Activated T-helper 1 cell treated with Interleukin-2 at 50 U/mL for 16 hours (primary cell): ENCODE measurements at places on chromosomes 1 and 21.
A peak's percentile ranks its signal among the peaks of the same experiment; 100 is the strongest.

- DNase-seq: no peak
These were observed 19.3 kb downstream of the ITPKB start for GRCh38 chr1:226719596-226720387.

DNA sequence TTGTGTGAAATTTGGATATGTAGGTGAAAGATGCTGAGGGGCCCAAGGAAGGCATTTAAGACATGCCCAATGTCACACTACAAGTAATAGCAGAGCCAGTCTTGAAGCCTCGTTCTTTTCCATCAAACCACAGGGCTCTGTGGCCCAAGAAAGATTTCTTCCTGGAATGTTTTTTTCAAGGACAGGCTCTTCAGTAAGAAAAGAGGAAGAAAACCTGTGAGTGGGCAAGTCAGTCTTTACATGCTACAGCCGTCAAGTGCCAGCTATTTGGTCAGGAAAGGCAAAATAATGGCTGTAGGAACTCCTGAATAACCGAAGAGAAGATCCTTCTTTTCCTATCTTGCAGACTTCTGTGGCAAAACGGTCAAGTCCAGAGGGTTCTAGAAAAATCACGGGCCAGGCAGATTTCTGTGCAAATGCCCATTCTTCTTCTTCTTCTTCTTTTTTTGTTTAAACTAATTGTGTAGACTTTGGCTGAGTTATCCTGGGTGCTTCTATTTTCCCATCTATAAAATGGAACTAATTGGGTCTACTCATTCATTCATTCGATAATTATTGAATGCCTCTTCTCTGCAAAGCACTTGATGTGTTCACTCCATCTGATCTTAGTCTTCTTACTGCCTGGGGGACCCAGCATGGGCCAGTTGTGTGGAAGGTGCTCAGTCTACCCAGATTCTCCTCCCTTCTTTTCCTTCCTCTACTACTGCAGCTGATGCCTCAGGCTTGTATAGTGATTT lies 1.9 kb upstream of the ID3 start:
- DNase-seq: no peak

- no peak for DNase-seq
These were observed 100.4 kb upstream of the CSF3R start for GRCh38 chr1:36583080-36583479.

GRCh38 chr1:39671433-39671792 lies 494 bp downstream of the NT5C1A start:
- no peak for DNase-seq

DNA sequence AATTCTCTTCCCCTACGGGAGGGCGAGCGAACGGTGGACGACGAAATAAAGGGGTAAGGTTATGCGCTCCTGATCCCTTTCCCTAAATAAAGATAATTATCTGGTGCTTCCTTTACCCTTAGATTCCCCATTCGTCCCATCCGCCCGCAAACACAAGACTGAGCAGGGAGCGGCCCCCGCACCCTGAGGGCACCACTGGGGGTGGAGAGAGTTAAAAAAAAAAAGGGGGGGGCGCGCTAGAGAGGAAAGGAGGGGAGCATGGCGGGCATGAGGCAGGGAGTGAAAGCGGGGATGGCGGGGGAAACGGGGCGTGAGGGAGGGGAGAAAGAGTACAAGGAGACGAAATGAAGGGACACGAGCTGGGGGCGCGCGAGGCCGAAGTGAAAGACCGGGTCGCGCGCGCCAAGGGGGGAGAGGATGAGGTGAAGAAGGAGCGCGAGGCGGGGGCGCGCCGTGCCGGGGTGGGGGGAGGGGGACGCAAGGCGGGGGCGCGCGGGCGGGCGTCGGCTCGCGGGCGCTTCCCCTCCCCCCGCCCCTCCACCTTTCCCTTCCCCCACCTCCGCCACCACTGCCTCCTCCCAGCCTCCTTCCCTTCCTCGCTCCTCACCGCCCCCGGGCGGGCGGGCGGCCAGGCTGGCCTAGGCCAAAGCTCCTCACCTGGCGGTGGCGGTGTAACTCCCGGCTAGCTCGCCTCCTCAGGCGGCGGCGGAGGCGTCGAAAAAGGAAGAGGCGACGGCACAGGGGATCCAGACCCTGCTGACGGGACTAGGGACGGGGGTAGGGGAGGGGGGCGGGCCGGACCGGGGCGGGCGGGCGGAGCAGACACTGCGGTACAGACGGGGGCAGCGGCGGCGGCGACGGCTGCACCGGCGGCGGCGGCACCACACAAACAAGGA lies 448 bp downstream of the GATAD2B start:
- DNase-seq: no peak

DNA sequence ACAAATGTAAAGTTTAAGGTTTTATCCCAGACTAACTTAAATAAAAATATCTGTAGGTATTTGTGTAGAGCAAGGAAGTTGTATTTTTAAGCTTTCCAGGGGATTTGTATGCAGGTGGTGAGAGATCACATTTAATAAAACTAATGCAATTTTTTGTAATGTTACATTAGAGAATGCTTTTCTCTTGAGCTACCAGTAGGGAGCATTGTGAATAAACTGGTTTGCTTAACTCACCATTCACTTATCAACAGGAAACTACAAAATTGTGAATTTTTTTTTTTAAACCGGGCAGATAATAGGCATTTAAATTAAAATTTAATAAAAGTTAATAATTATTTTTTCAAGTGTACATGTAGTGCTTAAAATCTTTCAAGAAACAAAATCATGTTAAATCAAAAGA lies 78.6 kb downstream of the IVNS1ABP start:
- DNase-seq: no peak

GRCh38 chr1:27603309-27603680 lies 649 bp downstream of the AHDC1 start:
- DNase-seq: peak; percentile 10

GRCh38 chr1:8674481-8674880 lies 143.0 kb downstream of the RERE start:
- DNase-seq: no peak

GRCh38 chr1:91912266-91912665 lies 26.3 kb upstream of the TGFBR3 start:
- DNase-seq: no peak

GRCh38 chr1:107668762-107669161 lies 296.2 kb downstream of the VAV3 start:
- DNase-seq: no peak

- no peak for DNase-seq
These were observed 28.8 kb downstream of the TENT5C start for GRCh38 chr1:117634631-117635030.

- no peak for DNase-seq
These were observed 84.3 kb downstream of the COL11A1 start for GRCh38 chr1:103024051-103024450.

DNA sequence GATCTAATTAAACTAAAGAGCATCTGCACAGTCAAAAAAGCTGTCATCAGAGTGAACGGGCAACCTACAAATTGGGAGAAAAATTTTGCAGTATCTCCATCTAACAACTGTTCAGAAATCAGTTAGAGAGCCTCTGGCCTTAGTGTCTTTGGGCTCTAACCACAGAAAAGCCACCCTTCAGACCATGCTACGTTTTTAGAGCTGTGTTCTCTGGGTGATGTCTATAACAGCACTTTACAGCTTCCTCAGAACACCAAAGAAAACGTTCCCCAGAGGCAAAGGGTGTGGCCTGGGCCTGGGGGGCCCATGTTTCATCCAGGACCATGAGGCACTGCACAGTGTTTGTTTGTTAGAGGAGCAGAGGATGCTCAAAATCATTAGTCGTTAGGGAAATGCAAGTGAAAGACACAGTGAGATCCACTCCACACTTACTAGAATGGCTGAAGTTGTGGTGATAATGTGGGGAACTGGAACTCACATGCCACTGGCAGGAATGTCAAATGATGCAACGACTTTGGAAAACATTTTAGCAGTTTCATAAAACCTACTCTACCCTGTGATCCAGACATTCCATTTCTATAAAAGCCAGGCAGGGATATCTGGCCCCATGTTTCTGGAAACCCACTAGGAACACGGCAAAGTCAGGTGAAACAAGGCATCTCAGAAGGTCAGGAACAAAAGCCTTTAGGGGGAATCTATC lies 250.4 kb upstream of the HOOK1 start:
- DNase-seq: no peak

- no peak for DNase-seq
These were observed 7.9 kb upstream of the IL23R start for GRCh38 chr1:67158401-67158800.

GRCh38 chr1:91766883-91767282 lies 119.1 kb downstream of the TGFBR3 start:
- no peak for DNase-seq

- no peak for DNase-seq
These were observed 21.8 kb downstream of the CAPN9 start for GRCh38 chr1:230768903-230769570.

- no peak for DNase-seq
These were observed 25.0 kb downstream of the MCOLN2 start for GRCh38 chr1:84971957-84972356.

DNA sequence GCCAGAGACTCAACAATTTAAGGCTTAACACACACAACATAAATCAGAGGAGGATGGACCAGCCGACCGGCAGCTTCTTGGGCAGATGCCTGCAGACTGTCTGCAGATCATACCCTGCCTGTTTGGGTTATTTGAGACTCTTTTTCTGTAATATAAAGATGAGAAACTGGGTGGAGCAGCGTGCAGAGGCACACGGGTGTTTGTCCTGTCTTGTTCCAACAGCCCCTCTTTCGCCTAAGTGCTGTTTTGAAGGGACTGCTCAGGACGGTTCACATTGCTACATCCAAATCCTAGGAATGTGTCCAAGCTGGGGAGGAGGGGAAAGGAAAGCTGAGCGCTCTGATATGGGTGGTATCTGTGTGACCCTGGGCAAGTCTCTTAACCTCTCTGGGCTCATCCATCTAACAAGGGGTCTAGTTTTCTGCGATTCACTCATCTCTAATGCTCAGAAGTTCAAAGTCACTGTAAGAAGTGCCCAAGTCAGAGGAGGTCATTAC lies 149.9 kb downstream of the CLIC6 start:
- no peak for DNase-seq

GRCh38 chr1:94912263-94913184 lies 14.4 kb downstream of the CNN3 start:
- DNase-seq: no peak

DNA sequence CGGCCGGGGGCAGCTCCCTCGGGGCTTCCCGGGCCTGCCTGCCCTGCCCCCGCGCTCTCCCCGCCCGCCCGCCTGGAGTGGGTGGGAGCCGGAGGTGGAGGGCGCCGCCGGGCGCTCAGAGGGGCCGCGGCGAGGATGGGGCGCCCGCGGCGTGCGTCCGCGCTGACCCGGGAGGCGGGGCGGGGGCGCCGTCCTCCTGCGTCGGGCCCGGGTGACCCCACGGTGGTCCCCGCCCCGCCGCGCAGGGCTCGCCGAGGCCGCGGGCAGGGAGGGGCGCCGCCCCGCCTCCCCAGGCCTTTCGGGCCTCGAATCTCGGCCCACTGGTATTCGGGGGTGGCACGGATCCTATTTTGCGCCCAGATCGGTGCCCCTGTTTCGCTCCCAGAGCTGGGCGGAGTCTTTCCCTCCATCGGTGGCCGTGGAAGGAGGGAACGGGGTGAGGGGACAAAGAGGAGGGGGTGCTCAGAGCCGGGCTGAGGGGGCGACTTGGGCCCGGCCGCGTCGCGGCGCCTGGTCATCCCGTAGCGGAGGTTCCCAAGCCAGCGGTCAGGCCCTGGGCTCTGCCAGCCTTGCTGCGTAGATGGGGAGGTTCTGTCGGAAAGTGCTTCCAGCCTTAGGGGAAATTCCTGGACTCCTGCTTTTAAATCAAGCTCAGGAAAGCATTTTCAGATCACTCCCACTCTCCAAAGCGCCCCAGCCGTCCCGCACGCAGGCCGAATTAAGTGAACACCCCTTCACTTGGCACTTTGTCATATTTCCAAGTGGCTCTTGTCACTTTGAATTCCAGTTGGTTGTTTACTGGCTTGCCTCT lies 545 bp downstream of the PATJ start:
- DNase-seq: no peak

DNA sequence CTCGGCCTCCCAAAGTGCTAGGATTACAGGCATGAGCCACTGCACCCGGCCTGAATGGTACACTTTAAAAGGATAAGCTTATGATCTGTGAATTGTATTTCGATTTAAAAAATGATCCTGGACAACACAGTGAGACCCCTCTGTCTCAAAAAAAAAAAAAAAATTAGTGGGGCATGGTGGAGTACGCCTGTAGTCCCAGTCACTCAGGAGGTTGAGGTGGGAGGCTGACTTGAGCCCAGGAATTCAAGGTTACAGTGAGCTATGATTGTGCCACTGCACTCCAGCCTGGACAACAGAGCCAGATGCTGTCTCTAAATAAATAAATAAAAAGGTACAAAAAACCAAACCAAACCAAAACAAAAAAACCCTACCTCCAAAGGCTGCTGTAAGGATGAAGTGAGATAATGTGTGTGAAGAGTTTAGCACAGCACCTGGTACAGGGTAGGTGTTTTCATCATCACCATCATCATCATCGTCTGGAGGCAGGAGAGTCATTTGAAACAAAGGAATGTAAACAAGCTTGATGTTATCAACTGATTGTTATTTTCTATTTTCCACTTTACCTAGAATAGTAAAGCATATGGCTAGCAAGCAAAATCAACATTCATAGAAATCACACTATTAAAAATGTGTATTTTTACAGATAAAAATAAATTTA lies 22.5 kb upstream of the HTR1D start:
- DNase-seq: no peak

DNA sequence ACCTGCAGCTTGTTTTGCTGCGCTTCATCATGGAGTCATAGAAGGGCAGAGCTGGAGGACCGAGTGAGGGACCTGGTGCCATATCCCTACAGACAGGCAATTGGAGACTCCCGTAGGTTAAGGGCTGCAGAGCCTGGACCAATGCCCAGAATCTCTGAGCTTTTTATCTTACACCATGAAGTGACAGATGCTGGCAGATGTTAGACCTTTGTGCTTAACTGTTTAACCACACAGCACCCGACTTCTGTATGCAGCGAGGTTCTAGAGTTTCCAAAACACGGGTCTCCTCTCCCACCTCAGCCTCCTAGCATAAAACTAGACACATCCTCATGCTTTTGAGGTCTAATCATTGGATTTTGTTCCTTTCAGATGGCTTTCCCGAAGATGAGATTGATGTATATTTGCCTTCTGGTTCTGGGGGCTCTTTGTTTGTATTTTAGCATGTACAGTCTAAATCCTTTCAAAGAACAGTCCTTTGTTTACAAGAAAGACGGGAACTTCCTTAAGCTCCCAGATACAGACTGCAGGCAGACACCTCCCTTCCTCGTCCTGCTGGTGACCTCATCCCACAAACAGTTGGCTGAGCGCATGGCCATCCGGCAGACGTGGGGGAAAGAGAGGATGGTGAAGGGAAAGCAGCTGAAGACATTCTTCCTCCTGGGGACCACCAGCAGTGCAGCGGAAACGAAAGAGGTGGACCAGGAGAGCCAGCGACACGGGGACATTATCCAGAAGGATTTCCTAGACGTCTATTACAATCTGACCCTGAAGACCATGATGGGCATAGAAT lies 47.6 kb downstream of the B3GALT5 start:
- no peak for DNase-seq

DNA sequence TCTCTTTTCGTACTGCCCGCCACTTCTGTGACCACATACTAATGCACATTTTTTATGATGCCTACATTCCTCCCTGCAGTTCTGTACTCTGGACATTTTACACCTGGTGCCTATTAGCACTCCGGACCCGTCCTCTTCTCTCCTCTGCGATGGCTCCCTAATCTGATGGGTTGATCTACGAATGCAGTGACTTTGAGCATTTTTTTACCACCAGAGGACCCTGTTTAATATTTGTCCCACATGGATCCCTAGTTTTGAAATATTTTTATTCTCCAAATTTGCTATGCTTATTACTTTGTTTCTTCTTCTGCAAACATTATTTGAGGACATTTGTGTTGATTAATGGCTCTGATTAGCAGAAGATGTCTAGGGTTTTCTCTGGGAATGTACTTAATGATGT lies 5.2 kb downstream of the PPFIA4 start:
- no peak for DNase-seq
